COR-L47 (cell line): ENCODE measurements at places on chromosomes 1 and 21.

- DNase-seq, result no peak
Observed at GRCh38 chr1:240258910-240259309, 167.2 kb downstream of the FMN2 start.

GRCh38 chr1:47189844-47190508, at the start of gene PDZK1IP1:
PDZK1IP1 (minus strand) TSS chr1:47190036; CDS start chr1:47189932, 104 bp downstream.
- DNase-seq, result no peak

DNA sequence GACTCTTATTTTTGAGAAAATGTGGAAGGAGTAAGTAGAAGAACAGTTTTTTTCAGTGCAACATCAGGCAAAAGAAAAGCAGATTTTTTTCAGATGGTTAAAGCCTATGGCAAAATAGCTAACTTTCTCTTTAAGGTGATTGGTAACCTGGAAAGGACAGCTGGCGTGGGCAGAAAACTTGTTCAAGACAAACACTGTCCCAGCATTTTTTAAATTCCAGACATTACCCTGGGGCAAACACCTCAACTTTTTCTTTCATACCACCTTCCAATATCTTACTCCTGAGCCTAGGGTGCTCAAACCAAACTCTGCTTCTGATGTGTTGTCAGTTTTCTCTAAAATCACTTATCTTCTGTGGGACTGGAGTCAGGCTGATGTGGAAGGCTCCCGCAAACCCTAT, 2.7 kb upstream of the LEPR start:
- no peak for DNase-seq

- no peak for DNase-seq
Observed at GRCh38 chr1:62588000-62588399, 9.3 kb upstream of the ANGPTL3 start.

DNA sequence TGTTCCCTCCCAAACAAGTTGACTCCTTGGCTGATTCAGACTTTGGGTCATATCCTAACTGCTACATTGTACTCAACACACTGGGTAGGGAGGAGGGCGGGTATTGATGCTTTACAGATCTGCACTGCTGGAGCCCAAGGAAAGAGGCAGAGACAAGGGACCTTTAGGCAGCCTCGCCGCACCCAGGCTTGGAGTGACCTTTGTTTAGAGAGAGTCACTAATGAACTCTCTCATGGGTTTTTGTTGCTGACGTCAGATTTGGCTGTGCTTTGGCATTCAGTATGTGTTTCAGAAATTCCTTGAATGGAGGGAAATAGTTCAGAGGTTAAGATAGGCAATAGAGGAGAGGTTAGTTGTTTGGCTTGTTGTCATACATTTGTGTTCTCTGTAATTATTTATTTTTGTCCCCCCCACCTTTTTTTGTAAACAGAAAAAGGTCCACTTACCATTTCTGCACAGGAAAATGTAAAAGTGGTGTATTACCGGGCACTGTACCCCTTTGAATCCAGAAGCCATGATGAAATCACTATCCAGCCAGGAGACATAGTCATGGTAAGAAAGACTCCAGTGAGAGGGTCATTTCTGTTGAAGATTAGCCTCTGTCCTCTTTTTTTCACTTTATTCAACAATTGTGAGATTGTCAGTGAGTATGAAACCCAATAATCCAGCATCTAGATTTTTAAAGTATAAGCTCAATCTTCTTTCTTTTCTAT, 116.1 kb downstream of the ATP5PO start:
- no peak for DNase-seq

DNA sequence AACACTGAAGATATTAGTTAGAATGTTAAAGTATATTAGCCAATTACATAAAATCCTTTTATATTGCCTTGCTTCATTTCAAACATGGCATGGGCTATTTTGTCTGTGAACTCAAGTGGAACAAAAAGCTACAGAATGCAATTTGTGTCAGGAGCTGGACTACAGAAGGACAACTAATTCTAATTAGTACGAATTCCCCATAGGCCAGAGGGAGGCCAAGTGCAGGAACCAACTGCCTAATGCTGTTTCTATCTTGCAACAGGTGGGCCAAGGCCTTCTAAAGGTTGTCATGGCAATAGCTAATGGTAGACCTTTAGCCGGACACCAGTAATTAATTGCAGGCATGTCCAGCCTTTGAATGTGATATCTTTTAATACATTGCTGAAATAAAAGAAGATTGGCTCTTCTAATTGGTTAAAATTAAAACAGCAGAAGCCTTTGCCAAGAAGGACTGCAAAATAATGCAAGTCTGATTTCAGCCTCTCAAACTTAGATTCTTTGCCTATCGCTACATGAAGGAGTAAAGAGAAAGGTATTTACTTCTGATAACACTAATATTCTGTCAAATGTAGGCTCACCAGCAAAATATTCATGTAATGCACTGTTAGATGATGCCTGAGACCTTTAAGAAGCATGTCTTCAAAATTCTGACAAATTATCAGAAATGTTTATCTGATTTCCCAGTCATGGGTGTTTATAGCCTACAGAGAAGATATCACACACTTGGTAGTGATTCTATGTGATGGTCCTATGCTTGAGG, 232.1 kb downstream of the LMO4 start:
- no peak for DNase-seq

DNA sequence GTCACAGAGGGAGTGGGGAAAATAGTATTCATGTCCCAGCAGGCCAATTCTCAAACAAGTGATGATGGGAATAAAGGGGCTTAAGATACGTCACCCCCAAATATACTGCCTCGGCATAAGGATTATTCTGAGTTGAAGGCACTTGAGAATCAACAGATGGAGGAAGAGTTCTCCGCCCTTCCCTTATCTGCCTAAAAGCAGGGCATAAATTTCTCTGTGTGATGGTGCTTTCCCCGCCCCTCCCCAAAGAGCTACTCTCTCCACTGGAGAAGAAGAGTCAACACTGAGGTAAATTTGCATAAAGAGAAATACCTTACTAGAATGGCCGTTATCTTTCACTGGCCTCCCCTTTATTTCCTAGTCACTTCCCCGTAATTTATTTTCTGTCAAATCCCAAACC, 18.7 kb downstream of the BECN2 start:
- no peak for DNase-seq

DNA sequence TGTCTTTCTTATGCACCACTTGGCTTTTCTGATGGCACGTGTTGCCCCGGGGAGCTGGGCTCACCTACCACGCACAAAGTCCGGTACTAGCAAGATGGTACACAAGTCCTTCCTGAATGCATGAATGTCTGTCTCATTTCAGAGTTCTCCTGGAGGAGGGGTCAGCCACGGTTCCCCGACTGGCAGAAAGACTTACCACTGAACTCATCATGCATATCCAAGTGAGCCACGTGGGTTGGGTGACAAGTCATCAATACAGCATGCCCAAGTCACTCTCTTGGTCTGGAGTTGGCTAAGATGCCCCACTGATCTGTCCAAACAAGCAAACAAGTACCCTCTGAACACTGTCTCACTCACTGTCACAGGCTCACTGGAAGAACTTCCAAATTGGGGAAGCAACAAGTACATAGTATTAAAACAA, 28.6 kb upstream of the MX1 start:
- DNase-seq, result no peak
